ENCODE measurements at places on chromosomes 2 and 18. TPM values are rescaled to one million over a fixed set of nuclear protein-coding genes. Genes with fewer than 3 reads are reported as not detected.

RRM2 gene
- 31.8 TPM for polyA plus RNA-seq

SAG gene
- not detected for polyA plus RNA-seq

HDAC4 gene
- 5.3 TPM for polyA plus RNA-seq

ZDBF2 gene
- 2.5 TPM for polyA plus RNA-seq

STON1 gene
- 4.0 TPM for polyA plus RNA-seq
